Activated CD8-positive, alpha-beta memory T cell treated with anti-CD3 and anti-CD28 coated beads, Interleukin-2, amount 50 U/mL, for 48 hours (primary cell): ENCODE measurements at places on chromosomes 16 and 17.

DNA sequence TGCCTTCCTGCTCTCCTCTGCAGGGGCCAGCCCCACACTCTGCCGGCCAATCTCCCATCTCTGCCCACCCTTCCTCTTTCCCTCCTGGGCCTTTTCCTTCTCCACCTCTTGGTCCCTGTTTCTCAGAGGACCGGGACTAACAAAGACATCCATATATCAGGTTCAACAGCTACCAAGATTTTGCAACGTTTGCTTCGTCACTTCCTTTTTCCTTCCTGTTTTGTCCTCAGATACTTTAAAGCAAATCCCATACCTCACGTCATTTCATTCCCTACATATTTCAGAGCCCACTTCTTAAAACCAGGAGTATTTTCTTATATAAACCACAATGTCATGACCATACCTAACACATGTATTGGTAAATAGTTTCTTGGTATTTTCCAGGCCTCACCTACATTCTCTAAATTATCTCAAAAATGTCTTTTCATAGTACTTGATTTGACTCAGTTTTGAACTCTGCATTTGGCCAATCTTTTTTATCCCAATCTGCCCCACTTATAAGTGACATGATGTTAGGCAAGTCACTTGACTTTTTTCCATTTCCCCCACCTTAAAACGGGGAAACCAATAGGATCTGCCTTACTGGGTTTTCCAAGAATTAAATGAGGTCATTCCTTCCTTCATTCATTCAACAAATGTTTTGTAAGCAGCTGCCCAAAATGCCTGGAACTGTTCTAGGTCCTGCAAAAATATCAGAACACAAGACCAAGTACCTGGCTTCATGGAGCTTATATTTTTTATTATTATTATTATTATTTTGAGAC lies 7.2 kb upstream of the USP10 start:
- no peak for DNase-seq

DNA sequence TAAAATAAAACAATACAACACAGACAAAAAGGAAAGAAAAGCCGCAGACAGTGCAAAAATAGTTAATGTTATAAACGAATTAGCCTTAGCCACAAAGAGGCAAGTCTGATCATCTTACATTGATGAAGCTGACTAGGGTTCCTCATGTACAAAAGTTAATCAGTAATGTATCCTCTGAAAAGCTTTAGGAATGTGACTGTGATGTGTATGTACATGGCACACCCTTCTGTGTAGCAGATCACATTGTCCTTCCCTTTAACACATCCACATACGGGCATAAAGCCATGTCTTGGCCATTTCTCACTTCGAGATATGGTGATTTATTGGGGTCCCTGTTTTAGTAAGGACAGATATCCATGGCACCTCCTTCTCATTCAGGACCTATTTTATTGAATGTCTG lies 1327.5 kb upstream of the CDH8 start:
- DNase-seq: no peak

DNA sequence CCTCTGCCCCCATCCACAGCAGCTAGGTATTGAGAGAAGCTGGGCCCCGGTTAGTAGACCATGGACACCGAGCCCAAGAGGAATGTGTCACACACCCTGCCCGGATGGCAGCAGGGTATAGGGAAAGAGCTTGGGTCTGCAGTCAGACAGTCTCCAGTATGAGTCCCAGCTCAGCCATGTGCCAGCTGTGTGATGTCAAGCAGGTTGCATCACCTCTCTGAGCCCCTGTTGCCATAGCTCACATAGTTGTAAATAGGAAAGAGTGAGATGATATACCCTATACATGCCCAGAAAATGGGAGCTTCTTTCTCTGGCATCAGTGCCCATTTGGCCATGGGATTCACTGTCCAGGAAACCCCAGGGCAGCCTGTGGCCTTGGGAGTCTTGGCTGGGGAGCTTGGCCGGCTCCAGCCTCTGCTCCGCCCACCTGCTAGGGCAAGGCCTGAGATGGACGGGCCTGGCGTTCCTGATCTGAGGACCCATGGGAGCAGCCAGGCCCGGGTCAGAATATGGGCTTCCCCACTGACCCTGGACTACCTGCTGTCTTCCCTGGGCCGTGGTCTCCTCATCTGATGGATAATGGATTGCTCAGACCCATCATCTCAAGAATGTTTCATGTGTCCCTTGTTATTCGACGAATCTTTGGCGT lies 13.2 kb downstream of the CD300LG start:
- no peak for DNase-seq

DNA sequence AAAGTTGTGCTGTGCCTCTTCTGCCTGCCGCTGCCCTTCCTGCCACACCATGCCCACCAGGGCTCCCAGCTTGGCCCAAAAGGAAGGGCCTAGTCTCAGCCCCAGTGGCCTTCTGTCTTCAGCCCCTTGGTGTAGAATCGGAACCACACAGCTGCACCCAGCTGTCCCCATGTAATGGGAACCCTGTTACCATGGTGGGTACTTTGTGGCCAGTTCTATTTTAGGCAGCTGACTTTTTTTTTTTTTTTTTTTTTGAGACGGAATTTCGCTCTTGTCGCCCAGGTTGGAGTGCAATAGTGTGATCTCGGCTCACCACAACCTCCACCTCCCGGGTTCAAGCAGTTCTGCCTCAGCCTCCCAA lies 163.3 kb upstream of the GSE1 start:
- DNase-seq: no peak

GRCh38 chr17:81932333-81932983 lies 4.6 kb downstream of the PYCR1 start:
- no peak for DNase-seq

GRCh38 chr16:13441675-13442074 lies 478.3 kb upstream of the ERCC4 start:
- no peak for DNase-seq

DNA sequence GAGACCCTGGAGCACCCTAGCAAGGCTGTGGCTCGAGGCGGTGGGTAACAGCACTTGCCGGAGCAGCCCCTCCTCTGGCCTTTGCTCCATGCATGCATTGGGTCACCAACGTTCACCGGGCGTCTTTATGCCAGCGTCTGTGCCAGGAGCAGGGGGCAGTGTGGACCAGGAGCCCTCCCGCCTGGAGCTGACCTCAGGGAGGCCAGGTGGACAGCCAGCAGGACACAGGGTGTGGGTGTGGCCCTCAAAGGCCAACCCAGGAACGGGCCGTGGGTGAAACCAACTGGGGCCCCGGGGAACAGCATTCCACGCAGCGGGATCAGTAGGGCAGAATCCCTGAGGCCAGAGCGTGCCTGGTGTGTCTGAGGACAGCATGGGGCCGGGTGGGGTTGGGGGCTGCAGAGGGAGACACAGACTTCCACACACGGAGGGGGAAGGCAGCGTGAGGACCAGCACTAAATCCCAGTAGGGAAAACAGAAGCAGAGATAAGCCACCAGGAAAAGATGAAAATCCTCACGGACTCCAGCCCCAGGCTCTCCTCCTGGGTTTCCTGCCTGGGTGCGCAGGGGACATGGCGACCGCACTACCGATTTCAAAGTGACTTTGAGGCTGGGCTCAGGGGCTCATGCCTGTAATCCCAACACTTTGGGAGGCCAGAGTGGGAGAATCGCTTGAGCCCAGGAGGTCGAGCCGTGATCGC lies 2.9 kb upstream of the CD7 start:
- DNase-seq: peak; percentile 54

GRCh38 chr16:50275428-50276325 lies 9.3 kb downstream of the ADCY7 start:
- DNase-seq: no peak

DNA sequence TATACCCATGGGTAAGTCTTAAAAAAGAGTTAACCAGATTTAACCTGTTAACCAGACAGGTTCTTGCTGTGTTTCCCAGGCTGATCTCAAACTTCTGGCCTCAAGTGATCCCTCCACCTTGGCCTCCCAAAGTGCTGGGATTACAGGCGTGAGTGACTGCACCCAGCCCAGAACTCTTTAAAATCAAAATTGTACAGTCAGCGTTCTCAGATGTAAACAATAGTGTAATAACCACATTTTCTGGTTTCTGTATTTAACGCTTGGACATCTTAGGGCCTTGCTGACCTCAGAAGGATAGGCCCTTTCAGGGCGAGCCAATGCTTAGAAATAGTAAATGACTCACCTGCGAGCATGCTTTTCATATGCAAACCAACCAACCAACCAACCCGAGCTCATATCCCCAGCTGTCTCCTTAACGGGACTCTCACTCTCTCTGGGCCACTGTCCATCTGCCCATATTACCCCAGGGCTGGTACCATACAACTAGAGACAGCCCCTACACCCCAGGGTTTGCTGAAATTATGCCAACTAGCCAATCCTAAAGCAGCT lies 415.0 kb upstream of the XYLT1 start:
- no peak for DNase-seq

- DNase-seq: no peak
Observed at GRCh38 chr17:6070430-6070912, 292 bp downstream of the WSCD1 start.

DNA sequence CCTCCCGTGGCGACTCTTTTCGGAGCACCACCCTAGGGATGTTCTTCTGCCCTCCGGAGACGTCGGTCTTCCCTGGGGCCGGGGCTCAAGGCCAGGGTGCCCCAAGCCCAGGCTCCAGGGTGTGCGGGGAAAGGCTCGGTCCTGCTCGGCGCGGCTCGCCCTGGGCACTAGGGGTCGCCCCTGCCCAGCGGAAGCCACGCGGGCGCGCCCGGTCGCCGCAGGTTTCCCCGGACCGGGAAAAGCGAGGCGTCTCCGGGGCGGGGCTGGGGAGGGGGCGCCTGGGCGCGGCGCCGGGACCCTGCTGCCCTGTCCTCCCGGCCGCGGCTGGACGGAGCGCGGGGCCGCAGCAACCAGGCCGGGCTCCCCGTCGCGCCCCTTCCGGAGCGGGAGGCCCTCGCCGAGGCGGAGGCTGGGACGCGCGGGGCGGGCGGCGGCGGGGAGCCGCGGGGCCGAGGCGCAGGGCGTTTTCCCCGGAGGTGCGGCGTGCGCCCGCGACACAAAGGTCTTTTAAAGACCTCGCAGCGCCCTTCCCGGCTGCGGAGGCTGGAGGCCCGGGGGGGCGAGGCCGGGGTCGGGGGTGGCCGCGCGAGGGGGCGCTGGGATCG lies 76.4 kb downstream of the MRC2 start:
- DNase-seq: peak; percentile 87

- peak; percentile 91 for DNase-seq
Observed at GRCh38 chr17:57987581-57988300, at the start of gene VEZF1. TSS of gene VEZF1 (minus strand) at chr17:57988254. CDS start at chr17:57988111, 143 bp downstream.

- no peak for DNase-seq
Observed at GRCh38 chr16:78689536-78689935, 590.1 kb downstream of the WWOX start.

- DNase-seq: peak; percentile 80
Observed at GRCh38 chr16:30609002-30609925, 925 bp downstream of the ZNF689 start.

GRCh38 chr16:81219151-81219550 lies 19.3 kb upstream of the BCO1 start:
- DNase-seq: no peak

- DNase-seq: no peak
Observed at GRCh38 chr16:68993456-68993855, 112.0 kb upstream of the HAS3 start.

DNA sequence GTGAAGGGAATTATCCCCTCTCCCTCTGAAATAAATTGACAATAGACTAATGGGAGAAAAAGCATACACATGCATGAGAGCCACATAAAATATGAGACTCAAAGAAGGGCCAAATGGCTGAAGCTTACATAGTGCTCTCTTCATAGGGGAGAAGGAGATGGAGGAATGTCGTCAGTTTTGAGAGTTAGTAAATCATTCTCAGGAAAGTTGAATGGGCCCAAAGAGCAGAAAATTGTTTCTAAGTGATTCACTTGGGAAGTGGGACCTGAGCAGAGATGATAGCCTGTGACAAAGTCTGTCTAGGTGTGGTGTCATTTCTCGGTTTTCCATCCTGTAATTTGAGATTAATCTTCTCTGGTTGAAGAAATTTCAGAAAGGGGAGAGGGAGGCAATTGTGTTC lies 35.0 kb downstream of the BCAS3 start:
- DNase-seq: no peak

DNA sequence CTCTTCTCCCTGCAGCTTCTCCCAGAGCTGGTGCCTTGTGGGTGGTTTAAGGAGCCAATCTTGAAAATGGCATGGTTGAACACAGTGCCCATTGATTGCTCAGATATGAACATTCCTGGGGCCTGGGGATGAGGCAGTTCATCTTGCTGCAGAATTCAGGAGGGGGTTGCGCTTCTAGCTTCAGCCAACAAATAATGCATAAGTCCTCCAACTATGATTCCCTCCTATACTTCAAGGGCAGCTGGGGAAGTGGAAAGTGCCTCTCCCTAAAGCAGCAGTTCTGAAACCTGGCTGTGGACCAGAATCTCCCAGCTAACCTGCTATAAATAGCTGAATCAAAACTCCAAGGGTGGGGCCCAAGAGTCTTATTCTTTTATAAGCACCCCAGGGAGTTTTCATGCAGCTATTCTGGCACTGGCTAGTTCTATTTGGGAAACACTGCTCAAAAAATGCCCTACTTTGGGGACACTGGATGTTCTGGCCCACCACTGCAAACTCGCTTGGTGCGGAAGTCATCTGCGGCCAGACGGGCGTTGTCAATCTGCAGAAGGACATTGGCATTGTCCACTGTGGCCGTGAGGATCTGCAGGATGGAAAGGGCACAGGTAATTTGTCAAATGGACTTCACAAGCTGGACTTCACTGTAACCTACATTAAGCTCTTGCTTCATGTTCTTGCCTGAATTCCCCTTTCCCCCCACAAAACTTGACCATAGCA lies 130.3 kb downstream of the CCDC144A start:
- DNase-seq: no peak

DNA sequence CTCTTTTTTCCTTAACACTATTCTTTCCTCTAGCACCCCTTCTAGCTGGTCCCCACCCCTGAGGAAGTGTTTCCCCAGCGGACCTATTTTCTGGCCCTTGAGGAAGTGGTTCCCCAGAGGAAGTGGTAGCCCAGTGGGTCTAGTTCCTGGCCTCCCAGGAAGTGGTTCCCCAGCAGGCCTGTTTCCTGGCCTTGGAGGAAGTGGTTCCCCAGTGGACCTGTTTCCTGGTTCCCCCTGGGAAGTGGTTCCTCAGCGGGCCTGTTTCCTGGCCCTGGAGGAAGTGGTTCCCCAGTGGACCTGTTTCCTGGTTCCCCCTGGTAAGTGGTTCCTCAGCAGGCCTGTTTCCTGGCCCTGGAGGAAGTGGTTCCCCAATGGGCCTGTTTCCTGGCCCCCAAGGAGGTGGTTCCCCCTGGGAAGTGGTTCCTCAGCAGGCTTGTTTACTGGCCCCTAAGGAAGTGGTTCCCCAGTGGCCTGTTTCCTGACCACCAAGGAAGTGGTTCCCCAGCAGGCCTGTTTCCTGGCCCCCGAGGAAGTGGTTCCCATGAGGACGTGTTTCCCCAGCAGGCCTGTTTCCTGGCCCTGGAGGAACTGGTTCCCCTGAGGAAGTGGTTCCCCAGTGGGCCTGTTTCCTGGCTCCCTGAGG lies 58.3 kb downstream of the NTN1 start:
- DNase-seq: no peak

- no peak for DNase-seq
Observed at GRCh38 chr17:42608305-42609181, 631 bp downstream of the RETREG3 start.

GRCh38 chr17:5027916-5028315 lies 7.3 kb downstream of the SLC52A1 start:
- no peak for DNase-seq
